ENCODE measurements at places on chromosomes 13 and 19. TPM values are rescaled to one million over a fixed set of nuclear protein-coding genes. Genes with fewer than 3 reads are reported as not detected.

- H3K27me3 ChIP-seq, result no peaks in the 10 kb centered on the region
- no peak overlapping the region for H3K27ac ChIP-seq
- DNase-seq, result no peak
- no peaks in the 10 kb centered on the region for H3K36me3 ChIP-seq
Observed at GRCh38 chr19:15288146-15288963, 44.0 kb downstream of the BRD4 start.

GRCh38 chr19:9250630-9251029 is at the start of gene OR7E24:
TSS of gene OR7E24 (plus strand) at chr19:9250930. CDS start at chr19:9251044, 114 bp downstream.
- H3K4me1 ChIP-seq, result no peaks in the 10 kb centered on the region
- H3K4me3 ChIP-seq, result no peak within 1 kb of the TSS
- H3K36me3 ChIP-seq, result no peaks in the 10 kb centered on the region
- H3K27me3 ChIP-seq, result no peaks in the 10 kb centered on the region
- DNase-seq, result no peak

DNA sequence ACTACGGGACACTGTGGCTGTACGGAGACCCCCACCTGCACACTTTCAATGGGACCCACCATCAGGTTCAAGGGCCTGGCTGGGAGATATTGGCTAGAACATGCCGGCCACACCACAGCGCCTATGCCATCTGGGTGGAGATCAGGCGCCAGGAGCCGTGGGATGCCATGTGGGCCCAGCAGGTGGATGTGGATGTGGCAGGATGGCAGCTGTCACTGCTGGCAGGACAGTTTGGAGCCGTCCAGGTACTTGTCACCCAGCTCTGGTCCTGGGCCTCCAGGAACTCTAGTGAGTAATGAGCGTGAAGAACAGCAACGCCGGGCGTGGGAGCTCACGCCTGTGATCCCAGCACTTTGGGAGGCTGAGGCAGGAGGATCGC is 15.7 kb upstream of the FXYD3 start:
- no peak overlapping the region for H3K4me3 ChIP-seq
- H3K4me1 ChIP-seq, result no peaks in the 10 kb centered on the region
- DNase-seq, result no peak
- no peaks in the 10 kb centered on the region for H3K36me3 ChIP-seq
- H3K27me3 ChIP-seq, result no peaks in the 10 kb centered on the region

GRCh38 chr19:22523940-22524339 is 101.8 kb upstream of the ZNF98 start:
- H3K27me3 ChIP-seq, result no peaks in the 10 kb centered on the region
- no peak overlapping the region for H3K27ac ChIP-seq
- no peaks in the 10 kb centered on the region for H3K4me1 ChIP-seq
- no peaks in the 10 kb centered on the region for H3K36me3 ChIP-seq
- no peak for DNase-seq

The THAP8 gene
- 7.1 TPM for total RNA-seq

The TYROBP gene
- total RNA-seq, result 205 TPM

DNA sequence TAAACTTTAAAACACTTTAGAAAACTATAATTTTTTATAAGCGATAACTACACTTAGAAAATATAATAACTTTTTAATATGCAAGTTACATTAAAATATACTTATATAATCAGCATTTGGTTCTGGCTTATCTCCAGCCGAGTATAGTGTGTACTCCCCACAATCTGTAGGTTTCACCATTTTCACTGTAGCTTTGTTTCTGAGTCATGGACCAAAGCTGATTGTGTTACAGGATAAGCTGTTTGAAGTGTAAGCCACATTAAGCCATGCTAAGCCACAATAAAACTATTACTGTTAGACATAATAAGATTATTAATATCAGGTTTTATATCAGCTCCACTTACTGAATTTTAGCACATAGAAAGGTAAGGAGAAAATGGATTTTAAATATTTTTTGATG is 43.8 kb downstream of the CCDC122 start:
- no peak overlapping the region for H3K27ac ChIP-seq
- H3K27me3 ChIP-seq, result no peaks in the 10 kb centered on the region
- no peaks in the 10 kb centered on the region for H3K36me3 ChIP-seq
- no peak for DNase-seq
- H3K4me1 ChIP-seq, result peaks cover 3% of the 10 kb centered on the region
- H3K4me3 ChIP-seq, result no peak overlapping the region

- no peak for DNase-seq
- H3K36me3 ChIP-seq, result no peaks in the 10 kb centered on the region
- H3K4me1 ChIP-seq, result no peaks in the 10 kb centered on the region
- no peak overlapping the region for H3K4me3 ChIP-seq
- H3K27me3 ChIP-seq, result no peaks in the 10 kb centered on the region
Observed at GRCh38 chr19:30752201-30752600, 380.0 kb downstream of the ZNF536 start.

The ZFP30 gene
- total RNA-seq, result 11.6 TPM

- DNase-seq, result no peak
- H3K27me3 ChIP-seq, result no peaks in the 10 kb centered on the region
- no peaks in the 10 kb centered on the region for H3K36me3 ChIP-seq
- peaks cover 24% of the 10 kb centered on the region for H3K4me1 ChIP-seq
- no peak overlapping the region for H3K4me3 ChIP-seq
Observed at GRCh38 chr19:1871630-1872029, 8.3 kb upstream of the KLF16 start.

- H3K36me3 ChIP-seq, result no peaks in the 10 kb centered on the region
- H3K27me3 ChIP-seq, result no peaks in the 10 kb centered on the region
- no peak overlapping the region for H3K4me3 ChIP-seq
- no peak overlapping the region for H3K27ac ChIP-seq
- H3K4me1 ChIP-seq, result no peaks in the 10 kb centered on the region
Observed at GRCh38 chr19:53224606-53225005, 30.1 kb downstream of the ZNF677 start.

GRCh38 chr19:45514376-45515051 is 7.2 kb downstream of the VASP start:
- peaks cover 27% of the 10 kb centered on the region for H3K4me1 ChIP-seq
- H3K27me3 ChIP-seq, result no peaks in the 10 kb centered on the region
- DNase-seq, result peak; percentile 72
- H3K4me3 ChIP-seq, result no peak overlapping the region
- peak overlapping the region; percentile 73 for H3K27ac ChIP-seq

The ZNF625 gene
- 6.9 TPM for total RNA-seq

The PODNL1 gene
- total RNA-seq, result 17.9 TPM

- no peaks in the 10 kb centered on the region for H3K36me3 ChIP-seq
- no peaks in the 10 kb centered on the region for H3K27me3 ChIP-seq
- no peak overlapping the region for H3K27ac ChIP-seq
- DNase-seq, result no peak
- H3K4me1 ChIP-seq, result no peaks in the 10 kb centered on the region
Observed at GRCh38 chr13:93956426-93956825, 523.1 kb downstream of the DCT start.

- H3K27me3 ChIP-seq, result no peaks in the 10 kb centered on the region
- H3K36me3 ChIP-seq, result no peaks in the 10 kb centered on the region
- no peak overlapping the region for H3K4me3 ChIP-seq
- peaks cover 3% of the 10 kb centered on the region for H3K4me1 ChIP-seq
- no peak overlapping the region for H3K27ac ChIP-seq
Observed at GRCh38 chr13:79725841-79726240, 244.9 kb downstream of the NDFIP2 start.

The CYP2S1 gene
- total RNA-seq, result 22.5 TPM

The CCL25 gene
- not detected for total RNA-seq

DNA sequence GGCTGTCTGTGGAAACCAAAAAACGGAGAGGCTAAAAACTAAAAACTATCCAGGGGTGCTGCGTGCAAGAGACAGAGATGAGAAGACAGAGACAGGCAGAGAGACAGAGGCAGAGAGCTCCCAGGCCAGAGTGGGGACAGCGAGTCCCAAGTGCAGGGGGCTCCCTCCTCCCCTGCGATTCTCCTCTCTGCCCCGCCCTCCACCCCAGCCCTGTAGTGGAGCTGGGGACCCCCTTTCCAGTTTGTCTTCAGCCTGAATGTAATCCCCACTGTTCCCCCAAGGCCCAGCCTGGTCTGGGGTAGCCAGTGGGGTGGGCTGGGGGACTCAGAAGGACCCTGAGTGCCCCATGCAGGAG is 2.0 kb downstream of the NFIC start:
- H3K4me1 ChIP-seq, result peaks cover 26% of the 10 kb centered on the region
- no peaks in the 10 kb centered on the region for H3K27me3 ChIP-seq
- DNase-seq, result no peak
- no peaks in the 10 kb centered on the region for H3K36me3 ChIP-seq
- peak overlapping the region; percentile 92 for H3K27ac ChIP-seq
- H3K4me3 ChIP-seq, result peak overlapping the region; percentile 94

The OLFM2 gene
- 7.6 TPM for total RNA-seq

The ZNF546 gene
- total RNA-seq, result 5.4 TPM

DNA sequence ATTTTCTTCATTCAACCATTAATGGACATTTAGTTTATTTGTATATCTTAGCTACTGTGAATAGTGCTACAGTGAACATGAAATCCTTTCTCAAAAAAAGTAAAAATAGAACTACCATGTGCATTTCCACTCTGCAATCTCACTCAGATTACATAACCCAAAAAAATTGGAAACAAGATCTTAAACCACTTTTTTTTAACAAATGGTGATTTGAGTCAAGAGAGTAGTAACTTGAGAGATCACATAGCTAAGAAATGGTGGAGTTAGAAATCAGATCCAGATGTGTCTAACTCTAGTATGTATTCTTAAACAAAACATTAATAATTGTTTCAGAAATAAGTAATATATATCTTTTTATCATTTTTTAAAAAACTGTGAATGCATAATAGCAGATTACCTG is 318.3 kb upstream of the SGCG start:
- H3K27ac ChIP-seq, result no peak overlapping the region
- H3K4me1 ChIP-seq, result no peaks in the 10 kb centered on the region
- no peak for DNase-seq

DNA sequence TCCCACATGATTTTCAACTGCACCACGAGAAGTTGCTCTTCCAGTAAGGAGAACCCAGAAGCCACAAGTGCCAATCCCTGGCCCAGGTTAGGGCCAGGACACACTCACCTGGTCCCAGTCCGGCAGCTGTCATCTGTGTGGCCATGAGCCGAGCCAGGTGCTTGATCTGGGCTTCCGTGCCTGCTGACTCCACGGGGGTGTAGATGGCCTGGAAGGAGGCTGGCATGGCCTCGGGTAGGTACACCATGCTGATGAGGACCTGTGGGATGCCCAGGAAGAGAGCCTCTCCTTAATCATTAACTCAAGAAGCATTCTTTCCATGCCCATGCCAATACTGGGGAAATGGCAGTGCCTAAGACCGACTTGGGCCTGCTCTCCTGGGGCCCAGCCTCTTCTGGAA is 19.9 kb upstream of the RSPH6A start:
- H3K36me3 ChIP-seq, result peaks cover 3% of the 10 kb centered on the region
- H3K27me3 ChIP-seq, result no peaks in the 10 kb centered on the region
- no peak overlapping the region for H3K27ac ChIP-seq
- no peak for DNase-seq

GRCh38 chr19:7778081-7778480 is 15.0 kb downstream of the CLEC4M start:
- no peaks in the 10 kb centered on the region for H3K27me3 ChIP-seq
- H3K36me3 ChIP-seq, result no peaks in the 10 kb centered on the region
- H3K4me3 ChIP-seq, result no peak overlapping the region
- DNase-seq, result no peak
- H3K27ac ChIP-seq, result no peak overlapping the region
- H3K4me1 ChIP-seq, result peaks cover 5% of the 10 kb centered on the region

- H3K36me3 ChIP-seq, result no peaks in the 10 kb centered on the region
- no peak overlapping the region for H3K27ac ChIP-seq
- H3K4me3 ChIP-seq, result no peak overlapping the region
- H3K27me3 ChIP-seq, result peaks cover 83% of the 10 kb centered on the region
- H3K4me1 ChIP-seq, result peaks cover 10% of the 10 kb centered on the region
Observed at GRCh38 chr13:112054616-112055015, 12.3 kb upstream of the SOX1 start.

DNA sequence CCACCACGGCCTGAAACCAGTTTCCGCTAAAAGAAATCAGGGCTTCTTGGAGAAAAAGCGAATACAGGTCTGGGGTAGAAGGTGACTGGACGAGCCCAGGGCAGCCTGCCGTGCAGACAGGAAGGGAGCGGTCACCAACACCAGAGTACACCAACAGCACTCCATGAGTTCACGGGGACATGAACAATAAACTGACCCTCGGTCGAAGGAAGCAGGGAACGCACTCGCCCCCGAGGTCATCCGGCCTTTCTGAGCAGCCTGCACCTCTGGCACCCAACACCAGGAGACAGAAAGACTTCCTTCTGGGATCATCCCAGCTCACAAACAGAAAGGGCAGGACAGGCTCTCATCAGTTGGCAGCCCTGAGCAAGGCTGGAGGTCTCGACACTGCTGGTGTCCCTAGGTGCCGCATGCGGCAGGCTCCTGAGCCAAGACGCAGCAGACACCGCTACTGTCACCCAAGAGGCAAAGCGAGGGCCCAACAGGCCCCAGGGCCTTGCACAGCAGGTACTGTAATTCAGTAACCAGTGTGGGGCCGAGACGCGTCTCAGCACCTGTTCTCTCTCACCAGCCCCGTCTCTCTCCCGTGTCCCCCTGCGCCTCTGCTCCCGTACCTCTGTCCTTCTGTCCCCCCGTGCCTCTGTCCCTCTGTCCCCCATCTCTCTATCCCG is 18.0 kb downstream of the DCUN1D2 start:
- no peak overlapping the region for H3K4me3 ChIP-seq
- H3K27ac ChIP-seq, result peak overlapping the region; percentile 39
- no peaks in the 10 kb centered on the region for H3K4me1 ChIP-seq
- H3K27me3 ChIP-seq, result no peaks in the 10 kb centered on the region
- no peaks in the 10 kb centered on the region for H3K36me3 ChIP-seq

DNA sequence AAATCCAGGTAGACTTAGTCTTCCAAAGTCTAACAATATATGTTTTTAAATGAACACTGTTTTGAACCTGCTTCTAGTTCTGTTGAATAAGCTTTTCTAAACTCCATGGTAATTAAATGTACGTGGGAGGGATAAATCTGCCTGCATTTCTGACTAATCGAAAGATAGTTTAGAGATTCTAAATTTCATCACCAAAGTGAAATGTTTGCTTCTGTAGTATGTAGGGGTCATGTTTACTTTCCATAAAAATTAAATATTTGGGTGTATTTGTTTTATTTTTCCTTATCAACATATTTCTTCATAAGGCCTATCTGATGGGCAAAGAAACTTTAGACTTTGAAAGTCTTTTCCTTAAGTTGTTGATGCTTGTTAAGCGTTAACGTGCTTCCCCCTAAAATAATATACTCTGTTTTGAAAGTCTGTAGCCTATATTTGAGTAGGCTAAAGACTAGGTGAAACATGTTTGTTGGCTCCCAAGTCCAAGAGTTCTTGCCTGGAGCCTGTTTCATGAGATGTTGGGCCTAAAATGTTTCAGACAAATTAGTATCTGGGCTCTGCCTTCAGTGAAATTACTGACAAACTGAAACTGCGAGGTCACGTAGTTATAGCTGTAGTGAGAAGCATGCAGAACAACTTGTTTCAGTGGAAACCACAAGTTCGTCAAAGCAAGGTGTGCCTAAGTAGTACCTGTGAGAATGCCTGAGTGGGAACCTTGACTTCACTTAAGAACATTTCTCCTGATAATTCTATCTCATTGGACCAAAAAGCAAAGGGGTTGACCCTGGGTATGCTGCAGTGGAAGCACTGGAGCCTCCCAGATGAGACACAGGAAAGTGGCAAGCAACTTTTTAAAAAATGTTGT is 126.2 kb downstream of the LMO7 start:
- DNase-seq, result no peak
- H3K36me3 ChIP-seq, result no peaks in the 10 kb centered on the region
- no peaks in the 10 kb centered on the region for H3K27me3 ChIP-seq
- H3K27ac ChIP-seq, result peak overlapping the region; percentile 88
- peak overlapping the region; percentile 28 for H3K4me3 ChIP-seq
